Neural progenitor cell (in vitro differentiated cells): ENCODE measurements at places on chromosomes 3 and 15.
A peak's percentile ranks its signal among the peaks of the same experiment; 100 is the strongest.

DNA sequence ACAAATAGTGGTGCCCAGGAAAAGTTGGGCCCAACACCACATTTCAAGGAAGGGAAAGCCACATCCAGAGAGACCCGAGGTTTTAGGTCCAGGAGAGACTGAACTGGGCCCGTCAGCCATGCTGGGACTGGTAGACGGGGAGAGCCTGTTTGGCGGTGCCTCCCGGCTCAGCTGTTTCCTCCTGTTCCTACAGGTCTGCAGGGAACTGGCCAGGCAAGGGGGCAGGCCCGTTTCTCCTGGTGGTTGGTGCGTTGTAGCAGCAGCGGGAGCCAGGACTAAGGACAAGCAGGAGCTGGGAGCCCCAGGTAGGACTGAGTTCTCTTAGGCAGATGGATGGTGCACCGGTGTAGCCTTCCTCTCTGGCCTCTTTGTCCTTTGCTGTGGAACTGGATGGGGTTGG lies 3.9 kb downstream of the PRKCD start:
- DNase-seq = no peak

DNA sequence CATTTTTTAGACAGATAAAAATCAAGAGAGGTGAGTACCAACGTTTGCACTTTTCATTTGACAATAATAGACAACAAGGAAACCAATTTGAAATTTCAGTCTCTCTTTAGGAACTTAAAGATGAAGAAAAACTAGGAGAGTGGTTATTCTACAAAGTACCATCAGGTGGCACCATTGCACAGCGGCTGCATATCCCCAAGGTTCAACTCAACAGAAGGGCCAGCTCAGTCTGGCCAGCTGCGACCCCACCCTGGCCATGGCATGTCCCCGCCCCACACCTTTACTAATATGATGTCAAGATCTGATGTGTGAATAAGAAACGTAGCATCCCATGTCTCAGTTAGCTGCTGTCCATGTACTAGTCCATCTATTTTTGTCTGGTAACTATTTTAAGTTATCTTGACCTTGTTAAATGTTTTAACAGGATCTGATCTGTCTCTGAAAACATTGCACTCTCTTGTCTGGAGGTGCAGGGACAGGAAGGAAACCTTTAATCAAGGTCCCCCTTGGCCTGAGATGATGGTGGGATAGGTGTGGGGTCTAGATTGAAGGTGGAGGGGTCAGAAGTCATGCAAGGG lies 35.5 kb upstream of the CGNL1 start:
- DNase-seq = peak; percentile 70

DNA sequence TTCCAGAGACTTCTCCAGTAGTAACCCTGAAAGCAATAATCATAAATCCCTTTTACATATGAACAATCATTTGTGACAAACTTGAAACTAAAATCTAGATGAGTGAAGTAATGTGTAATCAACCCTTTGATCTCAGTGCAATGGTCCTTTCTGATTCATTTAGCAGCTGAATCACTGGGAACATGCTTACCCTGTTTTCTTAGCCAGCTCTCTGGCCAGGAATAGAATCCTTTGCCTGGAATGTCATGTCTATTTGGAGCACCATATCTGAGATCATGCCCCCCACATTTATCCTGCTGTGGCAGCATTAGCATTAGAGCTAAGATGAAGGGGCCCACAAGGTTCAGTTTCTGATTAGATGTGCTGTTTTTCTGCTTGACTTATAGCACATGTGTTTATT lies 309.8 kb downstream of the OXSM start:
- DNase-seq = no peak

DNA sequence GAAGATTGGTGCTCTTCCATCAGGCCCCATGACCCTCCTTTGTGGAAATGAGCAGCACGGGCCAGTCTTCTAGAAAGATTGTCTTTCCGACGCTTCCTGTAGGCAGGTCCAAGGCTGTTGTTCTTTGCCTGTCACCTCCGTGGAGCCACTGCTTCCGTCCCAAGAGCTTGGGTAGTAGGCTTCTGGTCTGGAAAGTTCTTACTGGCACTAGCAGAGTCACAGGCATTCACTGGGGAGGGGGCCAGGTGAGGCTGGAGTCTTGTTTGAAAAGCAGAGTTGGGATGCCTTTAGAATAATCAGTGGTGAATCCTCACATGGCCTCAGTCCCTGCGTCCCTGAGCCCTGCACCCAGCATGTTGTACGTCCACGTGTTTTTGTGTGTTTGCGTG lies 76.2 kb upstream of the ADPGK start:
- no peak for DNase-seq

- peak; percentile 8 for DNase-seq
These were observed 176.7 kb upstream of the CADPS start for GRCh38 chr3:63051920-63052319.

- no peak for DNase-seq
These were observed 485.4 kb upstream of the TPRG1 start for GRCh38 chr3:188686324-188686723.

GRCh38 chr3:60552581-60552980 lies 698.7 kb downstream of the FHIT start:
- no peak for DNase-seq

DNA sequence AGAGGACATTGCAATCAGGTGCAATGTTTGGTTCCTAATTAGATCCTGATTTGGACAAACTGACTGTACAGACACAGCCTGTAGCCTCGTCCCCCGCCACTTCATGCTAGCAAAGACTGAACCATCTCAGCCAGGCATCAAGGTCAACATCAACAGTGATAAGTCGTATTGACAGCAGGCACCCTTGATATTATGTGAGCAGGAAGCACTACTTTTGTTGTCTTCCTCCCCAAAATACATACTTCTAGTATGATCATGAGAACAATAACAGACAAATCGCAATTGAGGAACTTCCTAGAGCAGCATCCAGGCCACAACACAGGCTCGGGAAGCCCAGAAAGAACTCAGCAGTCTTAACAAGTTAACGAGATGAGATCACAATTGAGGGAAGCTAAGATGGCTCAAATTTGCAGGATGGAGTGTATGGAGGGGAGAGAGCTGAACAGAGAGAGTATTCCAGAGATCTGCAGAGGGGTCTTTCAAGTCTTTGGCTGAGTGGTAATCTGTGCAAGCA lies 20.4 kb downstream of the TGM5 start:
- no peak for DNase-seq

GRCh38 chr3:27625864-27626263 lies 96.3 kb downstream of the EOMES start:
- DNase-seq = no peak

DNA sequence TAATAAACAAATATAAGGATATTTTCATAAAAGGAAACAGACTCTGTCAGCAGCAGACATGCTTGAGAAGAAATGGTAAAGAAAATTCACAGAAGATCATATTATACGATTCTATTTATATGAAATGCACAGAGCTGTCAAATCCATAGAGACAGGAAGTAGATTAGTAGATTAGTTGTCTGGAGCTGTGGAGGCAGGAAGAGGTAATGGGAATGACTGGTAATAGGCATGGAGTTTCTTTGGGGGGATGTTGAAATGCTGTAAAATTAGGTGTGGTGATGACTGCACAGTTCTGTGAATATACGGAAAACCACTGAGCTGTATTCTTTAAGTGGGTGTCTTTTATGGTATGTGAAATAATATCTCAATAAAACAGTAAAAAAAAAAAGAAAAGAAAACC lies 35.3 kb downstream of the CEP152 start:
- no peak for DNase-seq

GRCh38 chr3:7625021-7625420 lies 764.1 kb downstream of the GRM7 start:
- DNase-seq = no peak

- DNase-seq = no peak
These were observed 75.5 kb downstream of the DAPK2 start for GRCh38 chr15:63970621-63971426.

- no peak for DNase-seq
These were observed 50.1 kb upstream of the CRTC3 start for GRCh38 chr15:90479656-90480055.

GRCh38 chr3:129783470-129783869 lies 110.0 kb downstream of the TMCC1 start:
- DNase-seq = no peak

GRCh38 chr3:55728461-55729100 lies 241.5 kb upstream of the WNT5A start:
- DNase-seq = no peak

DNA sequence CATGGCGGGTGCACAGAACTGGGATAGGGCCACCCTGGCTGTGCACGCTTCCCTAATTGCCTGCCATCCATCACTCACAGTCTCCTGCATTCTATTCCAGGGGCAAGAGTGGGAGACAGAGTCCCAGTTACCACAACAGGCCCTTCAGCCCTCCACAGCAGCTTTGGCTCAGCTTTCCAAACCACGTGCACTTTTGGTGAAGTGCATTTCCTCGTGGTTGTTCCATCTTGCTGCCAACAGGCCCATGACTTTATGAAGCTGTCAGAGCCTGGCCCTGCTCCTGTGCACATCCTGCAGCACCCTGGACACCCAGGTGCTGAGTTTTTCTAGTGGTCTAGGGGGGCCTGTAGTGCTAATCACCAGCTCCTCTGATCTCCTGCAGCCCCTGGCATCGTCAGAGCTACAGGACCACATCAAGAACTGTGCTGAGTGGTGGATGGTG lies 110.2 kb downstream of the ADCY5 start:
- DNase-seq = no peak

- no peak for DNase-seq
These were observed 72.5 kb downstream of the WWTR1 start for GRCh38 chr3:149585401-149585726.

- no peak for DNase-seq
These were observed 50.0 kb upstream of the RFX7 start for GRCh38 chr15:56293495-56294292.

- DNase-seq = no peak
These were observed 126.1 kb downstream of the TUSC7 start for GRCh38 chr3:116835658-116836057.

DNA sequence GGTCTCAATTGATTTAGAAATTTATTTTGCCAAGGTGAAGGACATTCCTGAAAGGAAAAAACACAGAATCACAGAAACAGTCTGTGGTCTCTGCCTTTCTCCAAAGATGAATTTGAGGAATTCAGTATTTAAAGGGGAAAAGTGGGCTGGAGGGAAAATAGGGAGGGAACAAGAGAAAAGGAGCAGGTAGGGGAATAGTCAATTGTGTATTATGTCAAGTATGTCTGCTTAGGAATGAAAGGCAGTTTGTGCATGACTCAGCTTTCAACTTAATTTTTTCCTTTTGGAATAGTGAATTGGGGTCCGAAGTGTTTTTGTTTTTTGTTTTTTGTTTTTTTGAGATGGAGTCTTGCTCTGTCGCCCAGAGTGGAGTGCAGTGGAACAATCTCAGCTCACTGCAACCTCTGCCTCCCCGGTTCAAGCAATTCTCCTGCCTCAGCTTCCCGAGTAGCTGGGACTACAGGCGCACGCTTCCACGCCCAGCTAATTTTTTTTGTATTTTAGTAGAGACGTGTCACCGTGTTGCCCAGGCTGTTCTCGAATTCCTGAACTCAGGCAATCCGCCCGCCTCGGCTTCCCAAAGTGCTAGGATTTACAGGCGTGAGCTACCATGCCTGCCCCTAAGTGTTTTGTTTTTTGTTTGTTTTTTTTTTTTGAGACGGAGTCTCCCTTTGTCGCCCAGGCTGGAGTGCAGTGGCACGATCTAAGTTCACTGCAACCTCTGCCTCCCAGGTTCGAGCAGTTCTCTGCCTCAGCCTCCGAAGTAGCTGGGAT lies 74.1 kb upstream of the MAP4 start:
- no peak for DNase-seq

- DNase-seq = no peak
These were observed 231.3 kb upstream of the KCNMB2 start for GRCh38 chr3:178304758-178305467.

DNA sequence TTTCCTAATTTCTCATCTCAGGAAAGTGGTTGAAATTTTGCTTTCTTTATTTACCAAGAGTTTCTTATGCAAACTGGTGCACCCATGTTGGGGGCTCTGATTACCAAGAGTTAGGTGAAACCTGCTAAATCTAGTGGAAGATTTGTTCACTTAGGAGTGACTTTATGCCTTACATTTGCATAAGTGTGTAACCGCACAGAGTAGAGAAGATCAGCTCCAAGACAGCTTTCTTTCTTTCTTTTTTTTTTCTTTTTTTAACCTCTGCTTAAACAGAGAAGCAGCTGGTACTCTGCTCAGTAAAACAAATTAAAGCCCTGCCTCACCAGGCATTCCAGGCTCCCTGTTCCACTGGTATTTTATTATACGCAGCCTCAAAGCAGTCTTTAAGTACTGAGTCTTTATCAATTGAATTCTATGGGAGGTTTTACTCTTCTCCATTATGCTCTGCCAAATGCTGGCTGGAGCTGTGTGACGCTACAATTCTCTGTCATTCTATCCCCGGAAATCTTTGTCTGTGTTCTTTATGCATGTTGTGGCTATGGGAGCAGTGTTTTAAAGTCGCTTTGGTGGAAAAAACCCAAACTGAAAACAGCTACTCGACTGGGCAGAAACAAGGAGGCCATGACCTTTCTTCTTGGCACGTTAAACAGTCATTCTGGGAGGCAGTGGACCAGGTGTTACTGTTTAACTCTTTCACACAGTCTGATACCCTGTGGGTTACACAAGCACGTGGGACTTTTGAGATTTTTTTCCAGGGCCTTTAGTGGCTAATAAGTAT lies 55.2 kb upstream of the GBE1 start:
- DNase-seq = peak; percentile 86

GRCh38 chr3:182668541-182668940 lies 124.8 kb upstream of the ATP11B start:
- no peak for DNase-seq

DNA sequence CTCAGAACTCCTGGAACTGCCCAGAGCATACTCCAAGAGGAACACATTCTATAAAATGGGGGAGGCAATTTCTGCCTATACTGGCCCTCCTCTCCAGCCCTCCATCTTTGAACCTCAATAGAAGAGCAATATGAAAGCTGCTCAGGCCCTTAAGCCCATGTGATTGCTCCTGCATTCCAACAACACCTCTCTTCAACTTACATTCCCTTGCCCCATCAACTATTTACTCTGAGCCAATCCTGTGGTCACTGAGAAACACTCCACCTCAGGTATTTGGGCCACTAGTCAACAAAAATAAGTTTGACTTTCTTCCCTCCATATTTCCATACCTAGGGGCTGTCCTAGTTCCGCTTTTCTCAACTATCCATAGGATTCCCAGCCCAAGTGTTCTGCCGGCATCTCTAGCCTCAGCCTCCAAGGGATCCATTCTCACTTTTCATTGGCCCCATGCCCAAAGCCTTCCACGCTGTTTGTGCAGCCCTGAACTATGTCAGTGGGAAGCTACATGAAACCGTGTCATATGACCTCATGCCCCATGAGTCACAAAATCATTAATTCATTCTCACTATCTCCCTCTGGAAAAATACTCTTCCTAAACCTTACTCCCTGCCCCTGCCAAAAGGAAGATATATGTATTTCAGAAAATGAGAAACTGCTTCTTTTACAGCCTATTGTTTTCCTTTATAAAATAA lies 61.6 kb downstream of the GJD2 start:
- no peak for DNase-seq

DNA sequence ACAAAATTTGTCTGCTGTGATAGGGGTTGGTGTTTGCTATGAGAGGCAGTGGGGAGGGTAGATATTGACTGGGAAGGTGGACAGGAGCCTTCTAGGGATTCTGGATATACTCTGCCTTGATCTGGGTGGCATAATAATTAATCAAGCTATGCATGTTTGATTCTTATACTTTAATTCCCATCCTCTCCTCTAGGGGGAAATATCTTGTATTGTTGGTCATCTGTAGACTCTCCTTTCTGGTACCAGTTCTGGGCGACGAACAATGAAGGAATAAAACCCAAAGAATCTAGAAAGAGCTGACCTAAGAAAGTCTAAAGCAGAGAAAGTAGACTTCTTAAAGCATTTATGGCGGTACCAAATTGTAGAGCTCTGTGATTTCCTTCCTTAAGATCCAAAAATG lies 198.2 kb upstream of the STRIT1 start:
- DNase-seq = no peak

GRCh38 chr15:57172925-57173324 lies 203.4 kb upstream of the CGNL1 start:
- DNase-seq = no peak
